Cardiac fibroblast (primary cell): ENCODE measurements at places on chromosomes 7 and 10.
A peak's percentile ranks its signal among the peaks of the same experiment; 100 is the strongest.

DNA sequence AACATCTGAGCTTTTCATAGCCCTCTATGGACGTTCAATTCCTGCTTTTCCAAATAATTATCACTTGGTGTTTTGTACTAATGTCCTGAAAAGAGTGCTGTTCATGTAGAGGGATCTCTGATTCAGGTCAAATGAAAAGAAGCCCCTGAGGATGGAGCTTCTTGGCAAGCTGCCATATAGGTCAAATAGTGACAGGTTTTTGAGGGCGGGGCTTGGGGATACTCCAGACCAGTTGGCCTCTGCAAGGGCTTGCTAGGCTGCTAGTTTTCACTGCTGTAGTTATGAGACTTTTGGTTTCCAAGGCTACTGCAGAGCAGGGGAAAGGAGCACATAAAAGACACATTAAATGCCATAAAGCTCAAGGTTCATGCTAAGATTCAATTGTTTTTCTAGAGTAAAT is 257.2 kb upstream of the CACNA2D1 start:
- no peak for DNase-seq

DNA sequence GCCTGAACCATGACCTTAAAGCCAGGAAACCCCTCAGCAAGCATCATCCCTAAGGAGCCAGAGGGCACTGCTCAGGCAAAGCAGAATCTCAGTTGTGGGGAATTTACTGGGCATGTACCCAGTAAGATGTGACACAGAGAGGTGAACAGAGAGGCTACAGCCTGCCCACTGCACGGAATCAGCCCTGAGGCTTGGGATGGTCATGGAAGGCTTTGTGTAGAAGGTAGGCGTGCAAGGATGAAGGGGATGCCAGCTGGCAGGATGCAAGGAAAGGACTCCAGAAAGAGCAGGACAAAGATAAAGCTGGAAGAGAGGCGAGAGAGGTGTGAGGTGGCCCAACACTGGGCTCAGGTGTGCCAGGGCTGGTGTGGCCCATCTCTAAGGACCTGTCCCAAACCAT is 2.4 kb upstream of the AIFM2 start:
- no peak for DNase-seq

DNA sequence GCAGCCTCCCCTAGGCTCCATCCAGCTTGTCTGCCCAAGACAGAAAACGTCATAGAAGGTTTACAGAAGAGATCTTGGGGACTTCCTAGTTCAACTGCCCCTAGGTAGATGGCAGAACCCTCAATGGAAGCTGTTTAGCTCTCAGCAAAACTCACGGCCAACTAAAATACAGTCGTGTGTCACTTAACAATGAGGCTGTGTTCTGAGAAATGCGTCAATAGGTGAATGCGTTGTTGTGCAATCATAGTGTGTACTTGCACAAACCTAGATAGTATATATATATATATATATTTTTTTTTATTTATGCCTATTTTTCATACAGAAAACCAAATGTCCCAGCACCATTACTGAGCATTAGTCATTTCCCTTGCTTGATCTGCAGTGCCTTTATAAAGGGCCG is 100.4 kb upstream of the SH2B2 start:
- peak; percentile 18 for DNase-seq

DNA sequence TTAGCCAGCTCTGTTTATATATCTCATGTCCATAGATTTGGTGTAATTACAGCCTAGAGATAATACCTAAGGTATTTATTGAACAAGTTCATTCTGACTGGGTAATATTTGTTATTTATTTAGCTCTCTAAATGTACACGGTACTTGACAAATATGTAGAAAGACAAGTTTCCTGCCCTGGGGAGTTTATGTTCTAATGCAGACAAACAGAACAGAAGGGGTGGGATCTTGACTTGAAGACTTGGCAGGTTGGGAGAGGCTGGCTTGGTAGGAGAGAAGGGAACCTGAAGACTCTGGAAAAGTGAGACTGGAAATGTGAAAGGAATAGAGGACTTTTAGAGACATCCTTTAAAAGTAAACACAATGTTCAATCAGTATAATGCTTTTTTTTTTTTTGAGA is 97.7 kb upstream of the CDK6 start:
- DNase-seq: no peak

GRCh38 chr10:107647462-107647861 is 483.0 kb upstream of the SORCS1 start:
- no peak for DNase-seq

- no peak for DNase-seq
Observed at GRCh38 chr10:79048639-79049550, 19.9 kb upstream of the ZMIZ1 start.

DNA sequence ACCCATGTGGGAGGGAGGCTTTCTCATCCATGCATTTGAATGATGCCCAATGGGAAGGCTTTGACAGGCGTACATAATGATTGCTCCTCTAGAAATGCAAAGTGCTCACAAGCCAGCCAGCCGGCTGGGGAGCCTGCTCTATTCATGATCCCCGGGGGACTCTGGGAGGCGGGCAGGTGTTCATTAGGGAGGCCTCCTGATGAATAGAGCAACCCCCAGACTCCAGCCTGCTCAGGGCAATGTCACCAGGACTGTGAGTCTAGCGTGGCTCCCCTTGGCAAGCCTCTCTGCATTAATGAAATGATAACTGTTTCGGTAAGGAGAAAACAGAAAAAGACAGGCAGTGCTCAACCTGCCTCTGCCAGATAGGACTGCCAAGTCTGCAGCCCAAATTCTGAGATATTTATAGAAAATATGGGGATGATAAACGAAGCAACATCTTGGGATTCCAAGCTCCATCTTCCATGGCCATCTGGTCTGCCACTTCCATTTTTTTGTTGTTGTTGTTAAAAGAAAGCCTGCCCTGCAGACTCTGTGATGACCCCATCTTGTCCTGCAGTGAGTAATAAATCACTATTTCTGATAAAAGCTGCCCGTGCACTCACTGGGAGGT is 236.4 kb downstream of the PRPF18 start:
- DNase-seq: no peak

DNA sequence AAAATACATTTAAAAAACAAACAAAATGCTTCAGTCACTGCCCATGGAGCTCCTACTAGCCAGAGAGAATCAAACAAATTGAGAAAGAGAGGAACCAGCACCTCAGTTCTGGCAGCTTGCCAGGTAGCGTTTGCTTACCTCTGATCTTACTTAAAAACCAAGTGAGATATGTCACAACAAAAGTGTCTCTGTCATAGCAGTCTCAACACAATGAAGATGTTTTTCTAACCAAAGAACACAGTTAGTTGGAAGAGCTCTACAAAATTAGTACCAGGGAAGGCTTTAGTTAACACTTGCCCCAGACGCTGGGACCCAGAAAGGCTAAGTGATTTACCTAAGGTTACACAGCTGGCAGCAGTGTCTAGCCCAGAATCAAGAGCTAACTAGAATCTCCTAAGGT is 3.4 kb downstream of the DOCK4 start:
- DNase-seq: peak; percentile 30

- no peak for DNase-seq
Observed at GRCh38 chr10:104081998-104082397, 3.7 kb downstream of the COL17A1 start.

DNA sequence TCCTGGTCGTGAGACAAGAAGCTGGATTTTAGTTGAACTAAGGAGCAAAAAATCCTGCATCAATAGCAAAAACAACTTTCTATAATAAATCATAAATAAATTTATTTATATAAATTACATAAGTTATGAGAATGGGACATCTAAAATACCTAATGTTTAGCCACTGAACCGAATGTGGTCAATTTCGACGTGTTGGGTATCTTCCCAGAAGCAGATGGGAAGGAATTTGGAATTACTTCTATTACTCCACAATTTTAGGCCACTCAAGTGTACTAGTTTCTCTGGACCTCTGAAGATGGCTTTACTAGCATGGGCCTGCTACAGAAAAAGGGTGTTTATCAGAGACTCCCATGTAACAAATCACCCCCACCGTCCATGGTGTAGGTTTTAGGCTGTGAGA is 172.0 kb downstream of the PRPF18 start:
- no peak for DNase-seq

- peak; percentile 74 for DNase-seq
Observed at GRCh38 chr7:85023066-85023712, 163.7 kb downstream of the SEMA3D start.

DNA sequence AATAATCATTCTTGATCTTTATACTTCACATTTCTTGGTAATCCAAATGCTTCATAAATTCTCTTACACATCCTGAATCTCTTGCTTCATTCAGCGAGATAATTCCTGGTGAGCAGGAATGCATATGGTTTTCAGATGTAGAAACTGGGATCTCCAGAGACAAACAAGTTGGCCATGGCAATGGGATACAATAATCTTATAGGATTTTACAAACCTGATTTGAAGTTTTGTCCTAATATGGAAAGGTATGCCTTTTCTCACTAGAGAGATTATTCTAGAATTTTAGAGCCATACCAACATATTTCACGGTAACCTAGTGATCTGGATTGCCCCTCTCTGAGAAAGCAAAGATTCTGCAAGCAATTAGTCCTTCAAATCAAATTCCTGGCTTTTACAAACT is 13.1 kb upstream of the TRDMT1 start:
- DNase-seq: peak; percentile 57

- no peak for DNase-seq
Observed at GRCh38 chr10:129511758-129512157, 44.7 kb downstream of the MGMT start.

GRCh38 chr10:107717046-107717445 is 552.5 kb upstream of the SORCS1 start:
- no peak for DNase-seq

DNA sequence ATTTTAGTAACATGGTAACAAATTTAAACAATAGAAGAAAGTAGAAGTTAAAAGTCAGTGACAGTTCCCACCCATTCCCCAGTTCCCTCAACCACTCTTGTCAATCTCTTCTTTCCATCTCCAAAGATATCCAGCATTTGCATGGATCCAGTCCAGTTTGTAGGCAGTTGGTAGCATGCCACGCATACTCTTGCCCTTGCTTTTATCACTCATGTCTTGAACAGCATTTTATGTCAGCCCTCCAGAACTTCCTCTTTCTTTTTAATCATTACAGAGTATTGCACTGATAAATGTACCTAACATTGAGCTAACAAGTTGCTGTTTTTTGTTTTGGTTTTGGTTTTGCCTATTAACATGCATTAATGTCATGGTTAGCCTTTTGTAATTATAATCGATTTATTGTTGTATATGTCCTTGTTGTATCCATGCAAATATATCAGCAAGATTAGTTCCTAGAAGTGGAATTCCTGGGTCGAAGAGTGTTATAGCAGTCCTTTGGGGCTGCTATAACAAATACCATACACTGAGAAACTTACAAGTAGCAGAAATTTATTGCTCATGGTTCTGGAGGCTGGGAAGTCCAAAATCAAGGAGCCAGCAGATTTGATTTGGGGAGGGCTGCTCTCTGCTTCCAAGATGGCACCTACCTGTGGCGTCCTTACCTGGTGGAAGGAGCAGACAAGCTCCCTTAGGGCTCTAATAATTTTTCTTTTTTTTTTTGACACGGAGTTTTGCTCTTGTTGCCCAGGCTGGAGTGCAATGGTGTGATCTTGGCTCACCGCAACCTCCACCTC is 25.7 kb downstream of the CHST3 start:
- no peak for DNase-seq

DNA sequence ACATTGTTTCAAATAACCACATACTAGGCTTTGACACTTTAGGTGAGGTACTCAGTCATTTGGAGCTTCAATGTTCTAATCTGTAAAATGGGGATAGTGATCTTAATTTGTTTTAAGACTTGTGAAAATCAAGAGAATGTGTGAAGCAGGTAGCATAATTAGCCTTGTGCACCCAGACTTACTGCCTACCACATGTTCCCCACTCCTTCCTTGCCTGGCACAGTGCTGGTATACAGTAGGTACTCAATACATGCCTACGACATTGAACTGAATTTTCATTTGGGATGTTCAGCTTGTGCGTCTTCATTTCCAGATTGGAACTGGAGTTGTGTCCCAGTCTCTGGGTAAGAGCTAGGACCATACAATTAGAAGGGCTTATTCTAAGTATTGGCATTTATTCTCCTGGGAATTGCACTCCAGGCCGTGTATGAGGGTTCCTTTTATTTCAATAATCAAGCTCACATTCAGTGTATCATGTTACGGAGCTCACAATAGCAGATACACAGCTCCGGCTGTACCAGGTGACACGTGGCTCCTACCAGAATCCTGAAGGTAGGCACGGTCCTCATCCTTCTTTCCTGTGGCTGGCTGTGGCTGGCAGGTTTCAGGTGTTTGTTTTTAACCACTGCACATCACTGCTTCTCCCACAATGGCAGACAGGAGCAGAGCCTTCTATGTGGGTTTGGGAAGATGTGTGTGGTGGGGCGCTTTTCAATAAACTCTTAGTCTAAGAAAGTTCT is 109.4 kb upstream of the PDCD4 start:
- DNase-seq: no peak

GRCh38 chr7:46486256-46487206 is 565.5 kb upstream of the IGFBP3 start:
- DNase-seq: peak; percentile 89

GRCh38 chr7:93117852-93118530 is at the start of gene SAMD9:
Gene SAMD9 (minus strand): TSS chr7:93117979. CDS start chr7:93106097, 11,882 bp downstream.
- peak; percentile 87 for DNase-seq

- DNase-seq: no peak
Observed at GRCh38 chr7:71860572-71860971, 551.6 kb downstream of the CALN1 start.

DNA sequence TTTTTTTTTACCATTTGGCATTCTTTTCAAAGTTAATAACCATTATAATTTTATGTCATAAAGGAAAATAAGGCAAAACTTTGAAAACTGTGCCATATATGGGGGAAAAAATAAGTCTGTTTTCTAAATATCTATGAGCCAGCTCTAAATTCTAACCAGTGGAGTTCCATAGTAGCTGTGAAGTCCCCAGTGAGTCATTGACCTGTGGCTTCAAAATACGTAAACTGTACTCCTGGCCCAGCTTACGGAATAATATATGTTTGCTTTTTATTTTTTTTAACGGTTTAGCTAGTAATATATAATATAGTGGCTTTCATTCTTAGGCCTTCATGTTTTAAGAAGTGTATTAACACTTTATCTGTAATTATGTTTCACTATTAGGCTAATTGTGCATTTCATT is 20.5 kb downstream of the ZRANB1 start:
- no peak for DNase-seq

GRCh38 chr7:134530460-134530859 is 3.1 kb downstream of the AKR1B10 start:
- DNase-seq: no peak

DNA sequence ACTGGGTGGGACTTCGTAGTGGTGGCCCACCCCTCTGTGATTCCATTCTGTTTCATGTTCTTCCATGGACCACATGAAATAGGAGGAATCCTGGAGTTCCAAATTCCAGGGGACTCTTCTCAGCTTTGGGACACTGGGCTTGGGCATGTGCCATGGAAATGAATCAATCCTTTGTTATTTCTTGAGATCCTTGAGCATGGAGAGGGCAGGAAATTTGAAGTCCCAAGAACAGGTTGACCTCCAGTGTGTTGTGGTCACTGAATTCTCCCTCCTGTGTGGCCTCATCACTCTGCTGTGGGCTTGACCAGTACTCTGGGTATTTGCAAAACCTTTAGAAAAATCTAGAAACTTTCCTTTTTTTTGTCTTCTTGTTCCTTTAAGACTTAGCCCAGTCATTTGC is 22.7 kb downstream of the TACR2 start:
- DNase-seq: no peak
